Natural killer cell treated with Interleukin-12 subunit alpha and Interleukin-12 subunit beta and Interleukin-15 and Interleukin-18, amount 100 ng/mL, for 72 hours (primary cell): ENCODE measurements at places on chromosomes 11 and 22. TPM values are rescaled to one million over a fixed set of nuclear protein-coding genes. Genes with fewer than 3 reads are reported as not detected.

- no peak for DNase-seq
These were observed 71.0 kb upstream of the KIRREL3 start for GRCh38 chr11:127071606-127072005.

The MMP27 gene
- total RNA-seq, result not detected

DNA sequence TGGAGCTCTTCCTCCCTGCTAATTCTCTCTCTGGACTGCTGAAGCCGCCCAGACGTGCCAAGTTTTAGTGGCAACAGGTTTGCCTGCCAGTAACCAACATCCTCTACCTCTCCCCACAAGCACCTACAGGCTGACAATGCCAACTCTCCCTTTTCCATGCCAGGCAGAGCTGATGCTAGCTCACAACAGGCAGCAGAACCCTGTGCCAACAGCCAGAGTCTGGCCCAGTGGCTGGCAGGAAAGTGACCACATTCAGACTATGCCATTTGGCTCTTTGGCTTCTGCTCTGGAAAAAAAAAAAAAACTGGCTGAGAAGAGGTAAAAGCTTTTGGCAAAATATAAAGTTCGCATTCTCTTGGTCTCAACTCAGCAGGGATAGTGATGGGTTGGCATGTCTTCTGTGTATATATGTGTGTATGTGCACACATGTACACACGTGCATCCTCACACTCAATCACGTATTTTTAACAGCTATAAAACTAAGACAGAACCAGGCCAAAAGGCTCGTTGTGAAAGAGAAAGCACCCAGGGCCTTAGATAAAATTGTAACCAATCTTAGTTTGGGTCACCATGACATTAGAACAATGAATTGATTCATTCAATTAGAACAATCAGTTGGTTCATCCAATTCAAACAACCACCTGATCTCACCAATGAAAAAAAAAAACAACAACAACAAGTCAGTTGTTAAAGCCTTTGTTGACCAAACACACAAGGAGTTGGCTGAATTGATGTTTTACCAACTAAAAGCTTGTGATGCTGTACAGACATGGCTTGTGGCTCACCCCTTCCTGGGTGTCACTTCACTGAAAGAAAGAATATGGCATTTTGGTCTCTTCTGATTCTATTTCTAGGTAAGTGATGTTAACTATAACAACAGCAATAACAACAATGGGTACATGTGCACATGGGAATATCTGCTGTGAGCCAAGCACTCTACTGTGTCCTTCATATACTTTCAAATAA lies 48.6 kb downstream of the TRIM29 start:
- no peak for DNase-seq

DNA sequence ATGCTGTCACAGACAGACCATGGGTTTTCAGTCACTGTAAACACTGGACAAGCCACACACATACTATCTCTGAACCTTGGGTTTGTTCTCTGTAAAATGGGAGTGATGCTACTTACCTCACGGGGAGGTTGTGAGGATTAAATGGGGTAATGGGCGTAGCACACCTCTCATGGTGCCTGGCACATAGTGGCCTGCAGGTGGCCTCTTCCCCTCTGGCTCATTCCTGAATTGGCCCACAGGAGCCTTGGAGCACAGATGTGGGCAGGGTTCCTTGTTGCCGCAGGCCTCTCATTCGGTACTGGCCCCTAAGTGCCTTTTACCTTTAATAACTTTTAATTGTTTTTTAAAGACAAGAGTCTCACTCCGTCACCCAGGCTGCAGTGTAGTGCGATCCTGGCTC lies 11.7 kb downstream of the MICAL2 start:
- DNase-seq, result no peak

The LRRC75B gene
- 2.3 TPM for total RNA-seq

The OR4X1 gene
- total RNA-seq, result not detected

The TRIM49C gene
- not detected for total RNA-seq

DNA sequence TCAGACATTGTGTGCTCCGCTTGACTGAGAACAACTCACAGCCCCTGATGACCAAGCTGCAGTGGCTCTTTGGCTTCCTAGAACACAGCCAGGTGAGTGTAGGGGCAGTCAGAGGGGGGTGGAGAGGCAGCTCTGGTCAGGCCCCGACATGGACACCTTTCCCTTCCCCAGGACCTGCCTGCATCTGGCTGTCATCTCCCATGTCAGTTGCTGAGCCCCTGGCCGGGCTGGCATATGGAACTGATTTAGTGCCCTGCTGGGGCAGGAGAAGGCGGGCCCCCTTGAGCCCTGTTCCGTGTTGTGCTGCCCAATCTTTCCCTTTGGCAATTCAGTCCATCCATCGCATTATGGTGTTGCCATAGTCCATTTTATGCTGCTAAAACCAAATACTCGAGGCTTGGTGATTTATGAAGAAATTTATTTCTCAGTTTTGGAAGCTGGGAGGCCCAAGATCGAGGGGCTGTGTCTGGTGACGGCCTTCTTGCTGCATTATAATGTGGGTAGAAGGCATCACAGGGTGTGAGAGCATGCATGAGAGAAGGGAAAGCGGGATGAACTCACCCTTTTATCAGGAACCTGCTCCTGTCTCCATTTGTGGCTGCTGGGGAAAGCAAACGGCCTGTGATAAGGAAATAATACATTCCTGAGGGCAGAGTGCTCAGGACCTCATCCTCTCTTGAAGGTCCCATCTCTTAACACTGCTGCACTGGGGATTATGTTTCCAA lies 19.0 kb downstream of the USP35 start:
- peak; percentile 23 for DNase-seq

GRCh38 chr11:2892967-2893528 lies 7.5 kb upstream of the CDKN1C start:
- no peak for DNase-seq

DNA sequence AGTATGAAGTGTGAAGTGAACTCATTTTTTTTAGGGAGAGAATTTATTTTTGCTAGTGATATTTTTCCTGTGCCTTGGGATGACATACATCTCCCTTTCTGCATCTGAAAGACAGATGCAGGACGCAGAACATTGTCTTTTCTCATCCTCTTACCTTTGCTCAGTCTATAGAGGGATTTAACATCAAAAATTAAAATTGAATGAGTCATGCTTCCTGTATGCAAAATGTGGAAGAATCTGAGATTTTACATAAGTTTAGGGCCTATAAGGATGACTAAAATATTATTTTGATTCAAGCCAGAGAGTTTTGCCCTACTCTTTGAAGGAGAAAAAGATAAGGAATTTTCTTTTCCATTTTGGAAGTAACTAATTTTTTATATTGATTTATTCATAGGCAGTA lies 27.3 kb downstream of the XRCC6 start:
- no peak for DNase-seq

GRCh38 chr22:20130319-20130718 lies 1.3 kb upstream of the ZDHHC8 start:
- DNase-seq, result no peak
